ENCODE measurements at places on chromosomes 7 and 10. TPM values are rescaled to one million over a fixed set of nuclear protein-coding genes. Genes with fewer than 3 reads are reported as not detected.
A peak's percentile ranks its signal among the peaks of the same experiment; 100 is the strongest.

DNA sequence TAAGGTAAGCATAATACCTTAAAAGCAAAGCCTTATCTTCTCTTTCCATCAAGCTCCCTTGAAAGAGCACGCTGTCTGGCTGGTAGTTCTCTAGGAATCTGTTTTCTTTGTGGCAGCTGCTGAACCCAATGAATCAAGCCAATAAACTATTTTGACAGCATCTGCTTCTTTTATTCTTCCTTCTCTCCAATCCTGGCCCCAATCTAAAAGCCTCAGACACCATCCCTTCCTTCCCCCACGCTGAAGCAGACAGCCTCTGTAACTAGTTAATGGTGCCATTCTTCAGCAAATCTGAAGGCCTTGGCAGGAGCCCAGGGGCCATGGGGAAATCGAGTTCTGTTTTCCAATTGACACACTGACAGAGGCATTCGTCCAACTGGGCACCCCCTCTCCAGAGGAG lies 186.6 kb upstream of the LYZL1 start:
- DNase-seq: peak; percentile 4

GRCh38 chr10:133393401-133394063 lies 425 bp upstream of the MTG1 start:
- DNase-seq: peak; percentile 17

Gene SSBP1
- total RNA-seq: 257 TPM

DNA sequence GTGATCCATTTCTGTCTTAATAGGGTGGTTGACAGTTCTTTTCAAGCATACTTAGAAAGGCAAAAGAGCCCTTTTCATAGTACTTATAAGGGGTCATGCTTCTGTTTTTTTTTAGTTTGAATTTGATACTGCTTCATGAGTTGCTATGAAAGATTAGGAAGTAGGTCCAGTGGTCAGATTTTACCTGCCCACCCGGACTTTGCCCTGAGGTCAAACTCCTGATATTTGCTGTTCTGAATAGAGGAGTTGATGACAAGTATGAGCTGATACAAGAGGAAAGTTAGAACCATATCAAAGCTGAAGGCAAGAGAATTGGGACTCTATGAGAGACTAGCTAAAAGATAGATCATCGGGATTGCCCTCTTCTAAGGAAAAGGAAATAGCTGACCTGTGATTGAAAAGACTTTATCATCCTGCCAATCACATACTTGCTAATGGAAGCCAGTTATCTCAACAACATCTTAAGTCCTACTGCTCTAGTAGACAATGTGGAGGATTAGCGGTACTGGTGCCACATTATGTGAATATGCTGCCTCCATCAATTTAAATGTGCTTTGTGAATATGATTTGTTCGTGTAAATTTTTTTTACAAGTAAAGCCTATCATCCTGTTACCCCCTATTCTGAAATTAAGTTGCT lies 37.5 kb upstream of the CYP26C1 start:
- DNase-seq: no peak

DNA sequence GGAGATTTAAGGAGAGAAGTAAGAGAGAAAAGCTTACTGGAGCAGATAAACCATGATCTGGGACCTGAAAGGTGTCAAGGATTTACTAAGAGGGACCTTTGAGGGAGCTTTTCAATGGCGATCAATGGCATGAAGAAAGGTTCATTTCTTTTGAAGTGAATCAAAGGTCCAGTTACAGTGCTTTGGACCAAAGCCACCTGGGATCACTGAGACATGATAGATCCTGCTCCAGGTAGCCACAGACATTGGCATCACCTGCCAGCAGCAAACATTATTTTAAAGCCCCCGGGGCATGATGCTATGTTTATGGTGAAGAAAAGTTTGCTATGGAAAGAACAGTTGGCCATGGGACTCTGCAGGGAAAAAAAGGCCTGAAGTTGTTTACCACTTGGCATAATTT lies 109.4 kb downstream of the SLC25A13 start:
- DNase-seq: no peak
